ENCODE measurements at places on chromosomes 4 and X.

DNA sequence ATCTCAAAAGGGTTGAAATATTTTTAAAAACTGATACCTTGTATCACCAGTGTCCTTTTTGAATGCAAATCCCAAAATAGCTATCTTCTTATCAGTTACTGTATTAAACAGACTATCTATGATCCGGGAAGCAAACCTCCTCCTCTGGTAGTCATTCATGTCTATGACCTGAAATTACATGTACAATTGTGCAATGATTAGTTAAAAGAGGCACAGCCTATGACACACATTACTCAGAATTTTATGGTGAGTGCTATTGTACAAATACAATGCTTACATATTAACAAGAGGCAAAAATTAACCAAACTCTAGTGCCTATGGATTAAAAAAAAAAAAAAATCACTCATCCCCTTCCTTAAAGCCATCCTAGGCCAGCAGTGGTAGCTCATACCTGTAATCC is 21.7 kb downstream of the UGDH start:
- DNase-seq, result no peak

DNA sequence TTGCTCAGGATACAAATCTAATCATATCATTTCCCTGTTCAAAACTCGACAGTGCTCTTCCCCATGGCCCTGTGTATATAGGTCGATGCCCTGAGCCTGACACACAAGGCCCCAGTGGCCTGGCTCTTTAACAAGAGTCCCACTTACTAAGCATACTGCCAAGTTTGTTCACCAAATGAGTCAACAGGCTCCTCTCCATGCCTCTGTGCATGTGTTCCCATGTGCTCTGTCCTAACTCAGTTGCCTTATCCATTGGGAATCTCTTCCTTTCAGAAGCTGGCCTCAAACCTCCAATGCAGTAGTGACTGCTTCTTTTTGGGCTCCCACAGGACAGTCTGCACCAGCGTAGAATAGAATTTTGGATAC is 18.9 kb upstream of the CXCR3 start:
- no peak for DNase-seq

DNA sequence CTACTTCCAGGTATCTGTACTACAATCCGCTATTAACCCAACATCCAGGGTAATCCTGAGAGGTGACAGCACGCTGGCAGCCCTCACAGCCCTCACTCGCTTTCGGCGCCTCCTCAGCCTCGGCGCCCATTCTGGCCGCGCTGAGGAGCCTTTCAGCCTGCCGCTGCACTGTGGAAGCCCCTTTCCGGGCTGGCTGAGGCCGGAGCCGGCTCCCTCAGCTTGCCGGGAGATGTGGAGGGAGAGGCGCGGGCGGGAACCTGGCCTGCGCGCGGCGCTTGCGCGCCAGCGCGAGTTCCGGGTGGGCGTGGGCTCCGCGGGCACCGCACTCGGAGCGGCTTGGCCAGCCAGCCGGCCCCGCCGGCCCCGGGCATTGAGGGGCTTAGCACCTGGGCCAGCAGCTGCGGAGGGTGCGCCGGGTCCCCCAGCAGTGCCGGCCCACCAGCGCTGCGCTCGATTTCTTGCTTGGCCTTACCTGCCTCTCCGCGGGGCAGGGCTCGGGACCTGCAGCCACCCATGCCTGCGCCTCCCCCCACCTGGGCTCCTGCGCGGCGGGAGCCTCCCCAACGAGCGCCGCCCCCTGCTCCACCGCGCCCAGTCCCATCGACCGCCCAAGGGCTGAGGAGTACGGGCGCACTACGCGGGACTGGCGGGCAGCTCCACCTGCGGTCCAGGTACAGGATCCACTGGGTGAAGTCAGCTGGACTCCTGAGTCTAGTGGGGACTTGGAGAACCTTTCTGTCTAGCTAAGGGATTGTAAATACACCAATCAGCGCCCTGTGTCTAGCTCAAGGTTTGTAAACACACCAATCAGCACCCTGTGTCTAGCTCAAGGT is 87.3 kb downstream of the PRSS12 start:
- no peak for DNase-seq

DNA sequence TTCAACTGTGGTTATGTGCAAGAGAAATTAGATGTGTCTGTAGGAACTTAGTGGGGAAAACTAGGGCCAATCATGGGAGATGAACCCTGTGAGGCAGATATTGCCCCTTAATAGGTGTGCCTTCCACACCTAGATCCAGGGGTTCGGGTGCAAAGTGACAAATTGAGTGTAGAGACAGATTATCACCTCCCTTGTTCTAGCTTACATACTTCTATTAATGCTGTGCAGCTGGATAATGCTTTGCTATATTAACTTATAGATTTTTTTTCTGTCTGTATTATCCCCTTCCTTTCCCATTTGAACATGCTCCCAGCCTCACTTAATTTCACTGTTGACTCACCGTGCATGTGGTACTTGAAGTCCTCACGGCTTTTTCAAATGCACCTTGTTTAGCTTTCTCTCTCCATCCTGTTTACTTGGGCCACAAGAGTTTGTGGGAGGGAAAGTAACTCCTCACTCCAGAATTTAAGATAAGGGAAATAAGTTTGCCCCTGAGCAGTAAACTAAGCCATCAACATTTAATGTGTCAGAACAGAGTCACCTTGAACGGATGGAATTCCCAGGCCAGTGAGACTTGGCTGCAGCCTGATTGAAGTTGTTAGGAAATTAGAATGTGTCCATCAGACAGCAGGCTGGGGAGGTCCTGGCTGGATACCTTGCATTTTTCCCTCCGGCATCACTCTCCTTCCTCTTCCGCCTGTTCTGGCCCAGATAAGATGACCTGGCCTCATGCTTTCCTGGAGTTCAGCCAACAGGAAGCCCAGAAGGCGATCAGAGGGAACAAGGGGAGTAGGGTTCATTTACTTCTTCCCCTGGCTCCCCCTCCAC is 478.4 kb downstream of the BCOR start:
- DNase-seq, result no peak

DNA sequence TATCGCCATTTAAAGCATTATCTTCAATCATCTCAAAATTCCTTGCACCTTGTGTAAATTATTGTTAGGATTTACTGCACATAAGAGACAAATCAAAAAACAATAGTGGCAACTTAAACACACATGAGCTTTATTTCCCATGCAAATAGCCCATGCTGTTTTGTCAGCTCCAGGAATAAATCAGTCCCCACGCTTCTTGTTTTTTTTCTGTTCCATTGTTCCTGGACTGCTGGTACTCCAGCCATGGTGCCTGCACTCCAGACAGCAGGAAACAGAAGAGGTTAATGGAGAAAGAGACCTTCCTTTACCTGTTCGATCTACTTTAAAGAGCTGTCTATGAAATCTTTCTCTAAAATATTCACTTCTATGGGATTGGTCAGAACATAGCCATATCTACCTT is 1515.7 kb upstream of the TENM3 start:
- no peak for DNase-seq

- DNase-seq, result no peak
Observed at GRCh38 chr4:113637363-113637762, 124.2 kb downstream of the CAMK2D start.

DNA sequence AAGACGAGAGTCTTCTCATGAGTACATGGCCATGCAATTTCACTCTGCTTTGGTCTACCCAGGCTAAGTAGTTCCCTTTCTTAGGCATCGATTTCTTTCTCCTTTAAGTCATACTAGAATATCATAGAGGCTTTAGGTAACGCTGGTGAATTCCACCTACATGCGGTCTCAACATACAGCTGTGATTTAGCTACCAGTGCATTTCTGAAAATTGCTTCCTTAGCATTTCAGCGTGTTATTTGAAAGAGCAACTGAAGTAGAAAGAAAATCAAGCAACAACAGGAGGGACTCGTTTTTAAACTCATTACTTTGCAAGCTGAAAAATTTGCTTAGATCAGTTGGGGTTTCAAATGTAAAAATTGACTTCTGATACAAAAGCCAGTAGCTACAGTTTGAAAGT is 48.1 kb upstream of the RASGEF1B start:
- DNase-seq, result no peak

- DNase-seq, result no peak
Observed at GRCh38 chr4:99024481-99025275, 29.2 kb downstream of the METAP1 start.

- no peak for DNase-seq
Observed at GRCh38 chrX:107738272-107738671, 37.3 kb downstream of the TSC22D3 start.

DNA sequence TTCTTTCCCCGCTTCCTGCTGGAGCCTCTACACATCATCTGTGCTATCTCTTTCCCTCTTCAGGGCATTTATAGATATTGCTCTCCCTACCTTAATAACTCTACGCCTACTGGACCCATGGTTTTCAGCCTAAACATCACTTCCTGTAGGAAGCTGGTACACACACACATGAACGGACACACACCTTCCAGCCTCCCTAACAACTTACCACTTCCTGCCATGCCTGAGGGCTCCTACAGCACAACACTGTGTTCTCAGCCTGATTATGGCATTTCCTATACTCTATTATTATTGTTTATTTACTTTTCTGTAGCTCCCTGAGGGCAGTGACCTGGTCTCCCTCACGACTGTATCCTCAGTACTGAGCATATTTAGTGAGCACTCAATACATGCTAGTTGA is 163.6 kb upstream of the MAP3K15 start:
- no peak for DNase-seq
